ENCODE measurements at places on chromosomes 7 and 10.
A peak's percentile ranks its signal among the peaks of the same experiment; 100 is the strongest.

DNA sequence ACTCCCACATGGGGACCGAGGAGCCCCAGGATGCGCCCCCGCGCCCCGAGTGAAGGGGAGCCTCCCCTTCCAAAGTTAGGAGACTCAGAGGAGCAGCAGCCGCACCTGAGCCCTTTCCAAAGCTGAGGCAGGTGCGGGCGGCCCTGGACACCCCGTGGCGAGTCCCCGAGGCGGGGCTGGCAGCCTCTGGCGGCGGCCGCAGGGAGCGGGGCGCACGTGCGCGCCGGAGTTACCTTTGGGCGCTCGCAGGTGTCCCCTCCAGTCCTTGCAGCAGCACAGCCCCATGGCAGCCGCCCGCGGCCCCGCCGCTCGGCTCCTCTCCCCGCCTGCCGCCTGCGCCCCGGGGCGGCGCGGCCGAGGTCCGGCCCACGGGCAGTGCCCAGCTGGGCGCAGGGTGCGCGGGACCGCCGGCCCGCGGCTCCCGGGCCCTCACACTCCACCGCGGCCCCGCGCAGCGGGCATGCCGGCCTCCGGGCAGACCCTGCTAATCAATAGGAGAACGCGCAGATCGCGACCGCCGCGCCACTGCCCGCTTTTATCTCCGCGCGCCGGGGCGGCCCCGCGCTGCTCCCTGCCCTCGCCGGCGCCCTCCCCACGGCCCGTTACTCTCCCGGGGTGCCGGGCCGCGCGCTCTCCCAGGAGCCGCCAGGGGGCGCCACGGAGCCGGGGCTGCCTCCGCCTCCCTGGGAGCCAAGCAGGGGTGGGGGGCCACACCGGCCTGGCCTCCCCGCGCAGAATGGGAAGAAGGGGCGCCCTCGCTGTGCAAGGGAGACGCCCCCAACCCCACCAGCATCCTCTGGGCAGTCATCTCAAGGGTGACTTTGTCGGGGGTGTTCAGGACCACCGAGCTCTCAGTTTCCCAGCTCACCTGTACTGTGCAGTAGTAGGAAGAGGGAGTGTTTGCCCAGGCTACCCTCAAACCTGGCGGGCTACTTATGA lies 80.8 kb downstream of the ARHGAP22 start:
- DNase-seq, result peak; percentile 11

DNA sequence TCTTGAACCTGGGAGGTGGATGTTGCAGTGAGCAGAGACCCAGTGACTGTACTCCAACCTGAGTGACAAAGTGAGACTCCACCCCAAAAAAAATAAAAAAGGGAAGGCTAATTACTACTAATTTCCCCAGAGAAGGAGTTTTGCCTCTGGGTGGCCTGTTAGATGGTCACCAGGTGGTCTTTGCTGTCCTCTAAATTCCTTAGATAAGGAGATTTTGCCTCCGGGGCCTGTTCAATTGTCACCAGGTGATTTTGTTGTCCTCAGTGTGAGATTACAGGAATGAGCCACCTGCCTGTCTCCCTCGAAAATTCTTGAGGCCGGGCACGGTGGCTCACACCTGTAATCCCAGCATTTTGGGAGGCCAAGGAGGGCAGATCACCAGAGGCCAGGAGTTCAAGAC lies 24.4 kb upstream of the ZMIZ2 start:
- DNase-seq, result no peak

GRCh38 chr10:118543714-118544400 lies 51.6 kb downstream of the PRLHR start:
- peak; percentile 77 for DNase-seq

DNA sequence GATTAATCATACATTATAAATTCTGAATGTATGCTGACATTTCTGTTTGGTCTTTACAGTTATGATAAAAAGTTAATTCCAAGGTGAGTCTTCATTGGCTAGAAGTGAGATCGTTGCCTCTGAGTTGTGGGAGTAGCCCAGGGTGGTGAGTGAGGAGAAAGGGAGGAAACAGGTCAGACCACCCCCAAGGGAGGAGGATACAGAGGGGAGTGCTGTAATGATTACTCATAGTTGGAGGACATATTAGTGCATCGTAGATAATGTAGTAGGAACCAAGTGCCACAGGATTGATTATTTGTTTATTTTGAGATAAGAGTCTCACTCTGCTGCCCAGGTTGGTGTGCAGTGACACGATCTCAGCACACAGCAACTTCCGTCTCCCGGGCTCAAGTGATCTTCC lies 672.2 kb downstream of the INHBA start:
- peak; percentile 47 for DNase-seq

- DNase-seq, result no peak
Observed at GRCh38 chr10:15605740-15606369, 113.9 kb downstream of the ITGA8 start.

DNA sequence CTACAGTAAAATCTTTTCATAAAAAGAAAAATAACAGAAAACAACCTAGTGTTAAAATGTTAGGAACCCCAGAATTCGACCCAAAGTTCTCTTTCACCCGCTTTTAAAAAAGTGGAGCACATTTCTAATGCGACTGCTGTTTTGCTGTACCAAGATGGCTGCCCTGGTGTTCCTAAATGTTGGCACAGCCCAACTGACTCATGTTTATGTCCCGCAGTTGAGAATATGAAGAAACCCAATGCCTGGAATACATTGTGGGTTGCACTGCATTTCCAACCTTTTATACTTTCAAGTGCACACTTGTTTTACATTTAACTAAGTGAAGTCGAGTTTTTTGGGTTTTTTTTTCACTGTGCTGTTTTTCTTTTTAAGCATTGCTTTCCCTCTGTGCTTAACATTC lies 944 bp downstream of the STEAP1B start:
- DNase-seq, result no peak

DNA sequence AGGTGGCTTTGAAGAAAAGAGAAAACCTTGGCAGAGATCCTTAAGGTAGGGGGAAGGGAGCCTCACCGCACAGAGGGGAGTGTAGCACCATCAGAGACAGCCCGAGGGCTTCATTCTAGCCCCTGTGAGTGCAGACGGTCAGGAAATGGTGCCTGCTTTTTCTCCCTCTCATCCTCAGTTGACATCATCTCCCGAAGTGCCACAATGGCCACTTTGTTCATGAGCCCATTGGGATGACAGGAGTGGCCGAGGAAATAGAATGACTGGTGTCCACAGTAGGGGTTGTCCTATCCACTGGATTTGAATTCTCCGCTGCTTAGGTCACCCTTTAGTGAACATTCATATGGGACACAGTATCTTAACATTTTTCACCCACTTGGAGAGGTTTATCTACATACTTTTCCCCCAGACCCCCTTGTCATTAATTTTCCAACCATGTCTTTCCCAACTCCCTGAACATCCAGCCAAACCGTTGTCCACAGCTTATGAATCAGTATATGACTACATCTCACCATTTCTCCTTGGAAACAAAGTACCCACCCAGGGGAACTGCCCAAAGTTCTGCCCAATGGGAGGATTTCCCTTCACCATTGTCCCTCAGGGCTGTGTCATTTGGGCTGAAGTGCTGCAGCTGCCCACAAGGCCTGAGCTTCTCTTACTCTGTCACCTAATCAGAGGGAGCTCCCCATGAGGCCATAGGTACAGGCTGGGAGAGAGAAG lies 108.8 kb downstream of the ADCY1 start:
- no peak for DNase-seq

- no peak for DNase-seq
Observed at GRCh38 chr10:17196045-17196444, 5.4 kb downstream of the TRDMT1 start.

- no peak for DNase-seq
Observed at GRCh38 chr7:118185163-118185860, 1.3 kb downstream of the LSM8 start.

DNA sequence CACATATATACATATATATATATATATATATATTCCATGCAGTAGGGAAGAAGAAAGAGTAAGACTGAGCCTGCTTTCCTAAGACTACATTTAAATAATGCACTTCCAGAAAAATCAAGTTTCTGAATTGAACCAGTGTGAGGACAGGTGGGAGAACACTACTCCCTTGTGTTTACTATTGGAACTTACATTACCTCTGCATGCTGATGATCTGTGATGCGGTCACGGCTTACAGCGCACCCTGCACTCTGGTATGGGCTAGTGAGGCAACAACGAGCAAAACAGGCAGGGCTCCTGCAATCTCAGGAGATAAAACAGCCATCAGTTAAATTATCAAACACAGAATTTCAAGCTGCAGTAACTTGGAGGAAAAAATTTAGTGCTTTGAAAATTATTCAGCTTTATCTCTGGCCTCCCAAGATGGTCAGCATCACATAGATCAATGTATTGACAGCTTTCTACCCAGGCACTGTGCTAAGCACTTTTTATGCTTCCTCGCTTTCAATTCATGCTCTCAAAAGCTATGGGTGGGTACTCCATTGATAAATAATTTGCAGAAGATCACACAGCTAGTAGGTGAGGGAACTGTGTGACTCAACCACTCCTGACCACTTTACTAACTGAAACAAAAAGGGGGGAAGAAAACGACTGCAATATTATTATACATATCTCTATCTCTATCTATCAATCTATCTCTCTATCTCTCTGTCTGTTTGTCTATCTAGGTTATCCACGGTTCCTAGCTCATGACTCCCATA lies 20.5 kb upstream of the SLC16A12 start:
- DNase-seq, result peak; percentile 34

DNA sequence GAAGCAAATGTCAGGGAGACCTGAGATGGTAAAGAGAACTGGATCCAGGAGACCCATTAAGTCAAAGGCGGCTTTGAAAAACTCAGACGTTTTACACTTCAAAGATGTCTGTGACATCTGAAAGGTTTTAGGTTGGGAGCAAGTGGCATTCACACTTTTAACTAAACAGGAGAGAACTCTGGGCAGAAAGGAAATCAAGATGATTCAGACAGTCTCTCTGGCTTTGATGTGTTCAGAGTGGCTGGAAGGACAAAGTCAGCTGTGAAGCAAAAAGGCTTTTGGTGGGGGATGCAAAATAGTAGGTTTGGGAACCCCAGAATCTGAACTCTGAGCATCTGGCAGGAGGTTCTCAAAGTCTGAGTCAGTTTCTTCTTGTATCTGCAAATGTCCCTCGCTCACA lies 66.6 kb downstream of the PRKCQ start:
- no peak for DNase-seq

- DNase-seq, result no peak
Observed at GRCh38 chr10:95395947-95396449, 105.2 kb upstream of the PDLIM1 start.

DNA sequence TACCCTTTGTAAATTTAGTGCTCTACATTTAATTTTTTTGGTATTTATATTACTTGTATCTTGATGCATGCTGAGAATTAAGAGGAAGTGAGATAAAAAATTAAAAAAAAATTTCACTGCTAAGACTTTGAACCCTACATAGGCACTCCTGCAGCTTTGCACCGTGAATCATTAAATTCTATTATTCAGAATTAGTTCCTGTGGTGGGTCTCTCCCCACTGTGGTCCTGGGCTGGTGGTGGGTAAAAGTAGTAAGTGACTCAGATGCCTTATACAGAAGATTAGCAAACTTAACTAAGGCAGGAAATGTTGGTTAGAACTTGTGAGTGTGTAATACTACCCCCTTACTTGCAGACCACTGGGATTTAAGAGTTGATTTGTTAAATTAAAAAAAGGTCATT lies 72.6 kb downstream of the AP3M1 start:
- no peak for DNase-seq
